ENCODE measurements at places on chromosomes 2 and 18.

DNA sequence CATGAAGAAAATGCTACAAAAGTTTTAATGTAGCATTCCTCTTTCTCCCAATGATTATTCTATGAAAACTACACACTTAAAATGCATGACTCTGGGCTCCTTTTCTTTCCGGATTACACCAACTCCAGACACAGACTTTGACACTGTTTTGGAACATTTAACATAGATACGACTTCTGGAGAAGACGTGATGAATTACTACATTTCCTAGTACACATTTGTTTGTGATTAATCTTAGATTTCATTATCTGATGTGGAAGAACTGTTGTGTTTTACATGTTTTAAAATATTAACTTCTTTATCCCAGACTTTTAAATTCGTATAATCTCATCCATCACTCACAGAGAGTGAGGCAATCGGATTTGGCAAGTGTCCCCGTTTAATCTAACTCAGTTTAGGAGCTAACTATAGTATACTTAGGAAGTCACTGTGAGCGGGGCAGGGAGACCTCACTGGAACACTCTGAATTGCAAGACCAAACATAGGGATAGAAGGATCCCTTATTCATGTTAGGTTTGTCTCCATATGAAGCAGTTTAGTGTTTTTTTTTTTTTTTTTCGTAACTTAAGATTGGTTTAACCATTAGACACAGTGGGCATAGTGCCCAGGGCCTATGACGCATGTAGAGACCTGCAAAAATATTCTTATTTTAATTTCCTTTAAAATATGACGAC, 66.7 kb downstream of the PDE1A start:
- no peak for DNase-seq

DNA sequence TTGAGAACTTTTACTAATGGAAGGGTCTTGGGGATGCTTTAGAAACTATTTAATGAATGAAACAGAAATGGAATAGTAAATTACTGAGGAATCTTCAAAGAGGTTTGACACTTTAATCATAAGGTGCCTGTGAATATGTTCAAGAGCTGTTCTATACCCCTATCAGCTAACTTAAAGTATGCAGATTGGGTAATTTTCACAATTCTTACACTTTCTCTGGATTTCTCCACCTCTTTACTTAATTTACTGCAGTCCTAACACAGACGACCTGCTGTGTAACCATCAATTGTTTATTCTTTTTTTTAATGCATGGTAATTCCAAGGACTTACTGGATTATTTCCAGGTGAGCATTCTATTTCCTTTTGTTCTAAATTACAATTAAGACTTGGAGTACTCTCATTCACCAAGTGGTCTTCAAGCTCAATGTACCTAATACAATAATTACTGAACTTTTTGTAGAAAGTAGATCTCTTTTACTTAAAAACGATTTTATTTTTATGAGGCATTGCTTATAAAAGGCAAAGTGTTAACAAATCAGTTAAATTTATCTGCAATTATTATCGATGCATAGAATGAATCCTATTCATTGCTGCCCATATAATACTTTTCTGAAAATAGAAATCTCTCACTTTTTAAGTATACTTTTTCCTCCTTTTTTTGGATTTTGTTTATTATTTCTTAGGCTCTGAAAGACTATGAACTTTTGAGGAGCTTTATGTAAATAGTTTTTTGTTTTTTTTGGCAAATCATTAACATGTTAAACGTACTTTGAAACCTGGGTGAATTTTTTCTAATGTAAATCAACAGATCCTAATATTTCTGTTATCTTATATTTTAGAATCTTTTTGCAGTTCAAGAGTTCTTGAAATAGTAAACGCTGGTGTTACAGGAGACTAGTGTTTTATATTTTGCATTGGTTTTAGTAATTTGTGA, 5.5 kb downstream of the VSNL1 start:
- no peak for DNase-seq

DNA sequence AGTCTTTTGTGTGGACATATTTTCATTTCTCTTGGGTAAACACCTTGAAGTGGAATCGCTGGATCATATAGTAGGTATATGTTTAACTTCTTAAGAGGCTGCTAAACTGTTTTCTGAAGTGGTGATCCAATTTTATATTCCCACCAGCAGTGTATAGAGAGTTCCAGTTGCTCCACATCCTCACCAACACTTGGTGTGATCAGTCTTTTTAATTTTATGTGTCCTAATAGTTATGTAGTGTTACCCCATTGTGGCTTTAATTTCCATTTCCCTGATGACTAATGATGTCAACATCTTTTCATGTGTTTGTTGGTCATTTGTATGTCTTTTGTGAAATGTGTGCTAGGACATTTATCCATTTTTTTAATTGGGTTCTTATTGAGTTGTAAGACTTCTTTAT, 56.9 kb downstream of the DGKD start:
- DNase-seq = no peak

GRCh38 chr18:50466634-50467033, 91.8 kb downstream of the SKA1 start:
- no peak for DNase-seq

GRCh38 chr18:44889111-44889510, 208.4 kb downstream of the SETBP1 start:
- no peak for DNase-seq

- DNase-seq = no peak
Observed at GRCh38 chr2:63790906-63791305, 50.8 kb upstream of the UGP2 start.

DNA sequence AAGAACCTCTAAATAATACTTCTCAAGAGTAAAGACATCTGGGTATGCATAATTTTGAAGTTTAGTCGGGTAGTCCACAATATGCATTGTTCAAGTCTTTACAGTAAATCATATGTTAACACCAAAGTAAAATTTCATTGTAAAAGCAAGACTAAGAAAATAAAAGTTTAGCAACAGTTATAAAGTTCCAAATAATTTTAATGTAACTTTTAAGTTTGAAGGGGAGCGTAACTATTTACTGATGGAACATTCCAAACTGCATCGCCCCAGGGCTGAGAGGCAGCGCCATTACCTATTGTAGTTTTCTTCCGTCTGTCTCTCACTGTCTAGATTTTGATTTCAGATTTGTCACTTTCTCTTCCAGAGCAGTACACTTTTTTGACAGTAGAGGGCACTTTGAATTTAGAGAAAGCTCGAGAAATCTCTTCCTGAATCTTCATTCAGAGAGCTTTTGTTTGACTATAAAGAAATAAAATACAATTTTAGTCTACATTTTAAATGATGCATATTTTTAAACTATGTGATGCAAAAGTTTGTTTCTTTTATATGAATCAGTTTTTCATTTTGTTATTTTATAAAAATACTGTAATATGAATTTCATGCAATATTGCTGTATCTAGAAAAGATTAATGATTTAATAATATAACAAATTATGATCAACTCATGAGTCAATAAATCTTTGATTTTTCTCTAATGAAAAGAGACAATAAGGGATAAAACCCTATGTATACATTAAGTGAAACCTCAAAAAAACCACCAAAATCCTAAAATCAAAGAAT, 389.8 kb downstream of the FIGN start:
- peak; percentile 76 for DNase-seq

- no peak for DNase-seq
Observed at GRCh38 chr2:38301340-38301968, 75.6 kb downstream of the ATL2 start.

- DNase-seq = no peak
Observed at GRCh38 chr2:201205515-201205849, 22.5 kb downstream of the CASP10 start.

- DNase-seq = no peak
Observed at GRCh38 chr2:78202366-78202765, 680.2 kb upstream of the LRRTM4 start.

DNA sequence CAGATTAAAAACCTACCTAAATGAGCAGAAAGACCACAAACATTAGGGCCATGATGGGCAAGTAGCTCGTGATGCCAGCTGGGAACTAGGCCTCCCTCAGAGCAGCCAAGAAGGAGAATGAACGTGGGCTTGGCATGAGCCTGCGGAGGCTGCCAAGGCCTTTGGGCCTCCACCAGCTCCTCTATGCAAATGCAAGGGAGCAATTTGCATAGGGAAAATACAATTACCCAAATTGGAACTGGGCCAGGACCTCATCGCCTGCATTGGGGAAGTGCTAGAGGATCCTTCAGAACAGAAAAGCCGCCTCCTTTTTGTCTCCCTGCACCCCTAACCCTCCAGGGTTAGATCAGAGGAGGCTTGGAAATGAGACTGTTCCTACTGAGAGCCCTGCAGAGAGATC, 326.4 kb downstream of the SMAD2 start:
- no peak for DNase-seq

DNA sequence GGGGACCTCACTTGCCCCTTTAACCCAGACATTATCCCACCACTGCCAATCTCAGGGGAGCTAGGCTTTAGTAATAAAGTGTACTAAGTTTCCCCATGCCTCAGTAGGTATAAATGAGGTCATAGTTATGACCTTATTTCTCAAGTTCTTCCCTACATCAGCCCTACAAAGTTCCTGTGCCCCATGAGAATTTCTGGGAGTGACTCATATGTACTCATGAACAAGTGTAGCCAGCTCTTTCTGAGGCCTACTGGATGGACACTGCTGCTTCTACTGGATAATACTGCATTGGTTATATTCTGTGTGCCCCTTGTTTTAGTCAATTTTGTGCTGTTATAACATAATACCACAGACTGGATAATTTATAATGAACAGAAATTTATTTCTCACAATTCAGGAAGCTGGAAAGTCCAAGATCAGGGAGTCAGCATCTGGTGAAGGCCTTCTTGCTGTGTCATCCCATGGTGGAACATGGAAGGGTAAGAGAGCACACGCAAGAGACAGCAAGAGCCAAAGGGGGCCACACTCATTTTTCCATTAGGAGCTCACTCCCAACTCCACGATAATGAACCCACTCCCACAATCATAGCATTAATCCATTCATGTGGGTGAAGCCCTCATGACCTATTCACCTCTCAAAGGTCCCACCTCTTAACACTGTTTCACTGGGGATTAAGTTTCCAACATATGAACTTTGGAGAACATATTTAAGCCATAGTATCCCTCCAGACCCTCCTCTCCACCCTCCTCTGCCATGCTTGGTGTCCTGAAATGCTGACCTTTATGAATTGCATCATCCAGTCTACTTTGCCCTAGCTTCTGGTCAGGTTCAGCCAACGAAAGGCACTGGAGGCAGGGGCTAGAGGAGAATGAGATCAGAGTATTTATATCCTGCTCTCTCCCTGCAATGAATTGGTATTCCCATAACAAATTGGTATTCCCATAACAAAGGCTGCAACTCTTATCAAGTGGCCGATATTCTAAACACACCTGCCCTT, 25.4 kb upstream of the ST3GAL5 start:
- no peak for DNase-seq

DNA sequence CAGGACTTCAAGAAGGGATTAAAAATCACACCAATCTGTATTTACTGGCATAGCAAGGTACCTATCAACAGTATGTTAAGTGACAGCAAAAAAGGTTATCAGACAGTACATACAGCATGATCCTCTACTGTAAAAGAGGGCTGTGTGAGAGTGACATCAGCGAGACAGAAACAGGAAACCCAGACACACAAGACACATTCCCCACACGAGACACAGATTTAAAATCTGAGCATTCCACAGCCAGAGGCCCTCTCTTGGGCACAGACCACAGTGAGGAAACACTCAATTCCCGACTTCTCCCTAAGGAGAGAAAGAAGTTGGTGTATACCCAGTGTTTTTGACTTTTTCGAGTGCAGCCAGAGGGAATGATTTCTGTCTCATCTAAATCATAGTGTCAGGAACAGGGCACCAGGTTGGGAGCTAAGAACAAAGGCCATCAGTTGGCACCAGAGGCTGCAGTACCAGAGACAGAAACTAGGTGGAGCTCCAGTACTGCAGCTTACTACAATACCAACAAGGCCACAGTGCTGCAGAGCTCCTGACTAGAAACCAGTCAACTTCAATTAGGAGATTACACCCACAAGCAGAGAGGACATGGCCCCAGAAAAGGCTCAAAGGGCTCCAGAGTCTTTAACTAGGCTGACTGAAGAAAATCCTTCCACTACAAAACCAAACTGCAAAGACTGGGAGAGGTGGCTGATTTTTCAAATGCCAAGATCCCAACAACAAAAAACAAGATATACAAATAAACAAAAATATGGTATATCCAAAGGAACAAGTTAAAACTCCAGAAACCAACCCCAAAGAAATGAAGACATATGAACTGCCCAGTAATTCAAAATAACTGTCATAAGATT, 41.0 kb downstream of the UNC50 start:
- DNase-seq = peak; percentile 86

GRCh38 chr2:2734308-2734707, 403.2 kb upstream of the MYT1L start:
- no peak for DNase-seq

DNA sequence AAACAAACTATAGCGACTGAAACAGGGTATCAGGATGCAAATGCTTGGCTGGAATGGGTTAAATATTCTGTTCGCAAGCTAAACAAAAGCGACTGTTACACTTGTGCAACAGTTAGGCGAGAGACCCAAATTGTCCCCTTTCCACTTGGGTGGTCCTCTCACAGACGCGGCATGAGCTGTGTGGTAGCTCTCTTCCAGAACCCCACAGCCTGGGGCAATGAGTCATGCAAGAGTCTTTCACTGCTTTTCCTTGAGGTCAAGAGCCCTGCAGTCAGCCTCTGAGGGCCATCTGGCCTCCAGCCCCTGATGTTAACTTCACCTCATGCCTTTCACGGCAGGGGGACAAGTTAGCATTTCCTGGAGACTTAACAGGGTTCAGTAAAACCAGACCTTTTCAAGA, 25.7 kb downstream of the SULT1C4 start:
- peak; percentile 23 for DNase-seq
